ENCODE measurements at places on chromosomes 16 and 17.

DNA sequence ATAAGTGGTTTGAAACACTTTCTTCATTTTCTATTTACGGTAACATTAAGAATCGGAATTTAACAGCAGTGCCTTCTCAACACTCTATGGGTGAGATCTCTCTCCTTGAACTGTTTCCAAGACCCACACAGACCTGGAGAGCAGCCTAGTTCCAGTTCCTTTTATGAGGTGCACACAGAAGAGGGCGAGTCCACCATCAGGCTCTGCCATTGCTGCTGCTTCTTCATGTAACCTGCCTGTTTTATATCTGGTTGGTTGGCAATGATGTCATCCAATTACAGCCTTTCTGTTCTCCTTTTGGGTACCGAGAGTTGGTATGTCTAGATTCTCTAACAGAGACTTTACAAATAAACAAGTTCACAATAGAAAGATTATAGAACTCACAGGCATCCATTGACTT is 225.7 kb downstream of the UTP18 start:
- DNase-seq: no peak

DNA sequence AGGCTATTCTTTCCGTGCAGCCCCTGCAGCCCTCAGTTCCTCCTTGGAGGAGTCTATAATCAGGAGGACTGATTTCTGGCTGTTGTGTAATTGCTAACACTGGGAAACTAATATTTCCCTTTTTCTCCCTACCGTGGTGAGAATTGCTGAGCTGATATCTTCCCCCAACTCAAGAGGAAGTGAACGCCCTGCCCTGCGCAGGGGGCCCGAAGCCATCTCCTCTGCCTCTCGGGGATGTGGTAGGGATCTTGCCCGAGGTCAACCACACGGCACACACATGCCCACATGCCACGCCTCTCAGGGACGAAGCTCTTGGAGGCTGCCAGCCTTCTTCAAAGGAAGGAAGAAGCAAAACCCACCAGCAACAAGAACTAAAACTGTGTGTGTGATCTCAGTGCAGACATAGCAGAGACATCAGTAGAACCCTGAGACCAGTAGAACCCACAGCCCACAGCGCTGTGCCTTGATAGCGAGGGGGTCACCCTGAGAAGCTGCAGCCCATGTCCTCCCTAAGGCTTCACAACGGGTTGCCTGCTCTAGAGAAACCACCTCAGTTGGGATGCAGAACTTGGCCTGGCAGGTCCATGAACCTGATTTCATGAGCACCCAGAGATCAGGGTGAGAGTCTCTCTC is 8.9 kb upstream of the ULK2 start:
- no peak for DNase-seq

DNA sequence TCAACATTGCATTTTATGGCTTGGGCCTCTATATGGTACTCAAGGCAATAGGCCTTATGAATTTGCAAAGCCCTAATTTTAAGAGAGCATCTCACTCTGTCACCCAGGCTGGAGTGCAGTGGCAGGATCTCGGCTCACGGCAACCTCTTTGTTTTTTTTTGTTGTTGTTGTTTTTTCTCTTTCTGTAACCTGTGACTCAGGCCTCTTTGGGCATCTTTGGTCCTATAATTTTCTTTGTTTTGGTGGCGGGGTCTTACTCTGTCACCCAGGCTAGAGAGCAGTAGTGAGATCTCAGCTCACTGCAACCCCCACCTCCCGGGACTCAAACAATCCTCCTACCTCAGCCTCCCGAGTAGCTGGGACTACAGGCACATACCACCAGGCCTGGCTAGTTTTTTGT is 21.8 kb upstream of the HERPUD1 start:
- no peak for DNase-seq

DNA sequence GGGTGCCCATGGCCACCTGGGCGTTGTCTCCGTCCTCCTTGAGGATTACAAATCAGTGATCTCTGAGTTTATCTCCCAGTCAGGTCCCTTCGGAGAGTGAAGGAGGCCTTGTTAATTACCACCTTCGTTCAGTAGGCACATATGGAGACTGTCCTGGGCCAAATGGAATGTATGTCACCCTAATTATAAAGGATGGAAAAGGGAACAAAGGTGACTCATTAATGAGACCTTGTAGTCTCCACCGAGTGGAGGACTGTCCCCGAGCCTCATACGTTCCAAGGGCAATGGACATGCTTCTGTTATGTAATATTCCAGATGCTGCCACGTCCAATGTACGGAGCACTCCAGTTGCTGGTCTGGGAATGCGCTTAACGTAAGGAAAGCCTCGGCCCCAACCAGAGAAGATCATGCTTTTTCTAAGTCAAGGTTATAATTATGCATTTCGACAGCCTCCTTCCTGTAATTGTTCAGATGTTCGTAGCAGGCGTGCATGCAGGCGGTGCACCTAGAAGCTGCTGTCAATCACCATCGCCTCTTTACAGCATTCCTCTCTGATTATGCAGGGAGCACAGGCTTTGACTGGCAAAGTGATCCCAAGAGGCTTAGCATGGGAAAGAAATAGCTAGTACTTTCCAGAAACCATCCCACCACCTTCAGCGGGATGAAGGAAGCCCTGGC is 22.4 kb upstream of the SEC14L1 start:
- DNase-seq: no peak

GRCh38 chr16:30644334-30644830 is 6.4 kb upstream of the PRR14 start:
- DNase-seq: no peak

DNA sequence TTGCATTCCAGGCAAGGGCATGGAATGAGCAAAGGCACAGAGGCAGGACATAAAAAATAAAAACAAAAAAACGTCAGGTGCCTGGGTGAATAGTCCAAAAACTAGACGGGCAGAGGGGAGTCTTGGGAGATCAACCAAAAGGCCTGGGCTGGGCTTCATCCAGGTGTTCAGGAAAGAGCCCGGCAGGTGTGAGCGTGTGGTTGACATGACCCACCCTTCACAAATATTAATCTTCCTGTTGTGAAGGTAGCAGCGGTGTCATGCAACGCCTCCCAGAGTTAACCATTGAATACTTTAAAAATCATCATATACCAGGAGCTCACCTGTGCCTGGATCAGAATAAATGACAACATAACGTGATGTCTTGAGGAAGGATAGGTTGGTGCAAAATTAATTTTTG is 90.6 kb downstream of the USP22 start:
- DNase-seq: no peak

- DNase-seq: peak; percentile 44
Measured at GRCh38 chr17:16521070-16521727, 29.2 kb upstream of the LRRC75A start.
